Glomerular endothelial cell (primary cell): ENCODE measurements at places on chromosomes 1 and 21.

DNA sequence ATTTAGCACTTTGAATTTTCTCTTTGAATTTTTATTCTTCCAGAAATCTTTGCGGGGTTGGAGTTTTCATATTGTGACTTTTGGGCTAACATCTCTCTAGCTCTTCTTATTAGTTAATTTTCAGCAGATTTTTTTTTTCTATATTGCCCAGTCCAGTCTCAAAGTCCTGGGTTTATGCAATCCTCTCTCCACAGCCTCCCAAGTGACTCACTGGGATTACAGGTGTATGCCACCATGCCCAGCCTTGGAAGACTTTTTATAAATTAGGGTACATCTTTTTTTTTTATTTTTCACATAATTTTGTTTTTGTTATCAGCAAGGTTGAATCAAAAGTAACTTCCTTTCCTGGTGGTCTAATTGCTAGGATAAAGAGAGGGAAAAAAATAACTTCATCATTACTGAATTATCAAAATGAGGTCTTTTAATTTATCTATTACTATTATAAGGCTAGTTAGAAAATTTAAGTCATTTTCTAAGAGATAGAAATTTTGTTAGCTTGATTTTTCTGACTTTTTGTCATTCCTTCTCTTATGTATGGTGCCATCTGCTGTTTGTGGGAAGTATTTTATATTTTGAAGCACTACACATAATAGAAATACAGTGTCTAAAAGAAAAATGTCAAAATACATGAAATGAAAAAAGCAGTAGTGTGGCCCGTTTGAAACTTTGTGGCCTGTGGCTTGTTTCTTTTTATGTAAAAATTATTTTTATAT is 273.4 kb upstream of the CACYBP start:
- no peak for DNase-seq

DNA sequence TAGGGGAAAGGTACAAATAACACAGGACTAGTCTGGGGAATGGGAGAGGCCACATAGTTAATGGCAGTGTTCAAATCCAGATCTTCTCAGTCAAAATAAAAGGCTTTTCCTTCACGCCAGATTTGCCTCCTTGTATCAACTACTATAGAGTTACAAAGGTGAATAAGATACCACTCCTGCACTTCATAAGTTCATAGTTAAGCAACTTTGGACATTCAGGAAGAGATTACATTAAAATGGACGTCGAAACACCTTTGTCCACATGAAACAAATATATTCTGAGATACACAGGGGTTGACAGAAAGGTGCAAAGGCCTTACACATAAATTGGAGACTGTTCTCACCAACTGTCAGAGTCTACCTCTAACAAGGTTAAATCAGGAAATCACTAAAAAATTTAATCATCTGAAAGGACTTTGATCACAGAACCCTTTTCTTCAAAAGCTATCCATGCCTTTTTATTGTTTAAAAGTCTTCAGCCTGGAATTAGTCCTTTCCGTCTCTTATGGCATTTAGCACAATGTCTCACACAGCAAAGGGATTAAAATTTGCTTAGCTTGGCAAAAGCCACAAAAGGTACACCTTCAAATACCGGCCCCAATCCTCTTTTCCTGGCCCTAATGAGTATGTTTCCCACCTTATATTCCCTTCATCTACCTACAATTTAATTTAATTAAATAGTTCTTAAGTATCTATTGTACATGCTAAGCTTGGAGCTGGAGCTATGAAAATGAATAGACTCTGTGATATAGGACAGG is 8.1 kb downstream of the F5 start:
- DNase-seq, result no peak

DNA sequence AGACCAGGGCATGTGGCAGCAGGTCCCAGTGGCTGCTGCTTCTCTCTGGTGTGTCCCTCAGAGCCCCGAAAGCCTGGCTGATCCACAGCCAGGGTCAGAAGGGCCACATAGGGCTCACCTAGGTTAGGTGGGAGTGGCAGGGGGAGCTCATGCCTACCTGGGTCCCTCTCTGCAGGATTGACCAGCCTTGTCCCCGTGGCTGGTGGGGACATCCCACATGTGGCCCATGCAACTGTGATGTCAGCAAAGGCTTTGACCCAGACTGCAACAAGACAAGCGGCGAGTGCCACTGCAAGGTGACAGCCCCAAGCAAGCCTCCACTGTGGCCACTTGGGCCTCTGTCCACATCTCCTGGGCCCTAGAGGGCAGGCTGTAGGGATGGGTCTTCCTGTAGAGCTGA is 15.7 kb downstream of the CELSR2 start:
- no peak for DNase-seq

GRCh38 chr1:184052194-184052559 is 647 bp downstream of the TSEN15 start:
- DNase-seq, result no peak
